Dorsolateral prefrontal cortex (tissue), 122 donors: ENCODE measurements at places on chromosomes 12 and 14. TPM values are rescaled to one million over a fixed set of nuclear protein-coding genes. Genes with fewer than 3 reads are reported as not detected.

The OR5AU1 gene
- not detected for total RNA-seq

The SLIRP gene
- 116 TPM for total RNA-seq

The EIF5 gene
- total RNA-seq = 304 TPM

The TSPAN9 gene
- total RNA-seq = 21.1 TPM
